ENCODE measurements at places on chromosomes 3 and 15.

- no peak for DNase-seq
These were observed 29.7 kb upstream of the KLF13 start for GRCh38 chr15:31296646-31297574.

- no peak for DNase-seq
These were observed 24.8 kb downstream of the AADAC start for GRCh38 chr3:151838574-151839312.

GRCh38 chr3:38067508-38068233 is 28.7 kb downstream of the DLEC1 start:
- DNase-seq = no peak

DNA sequence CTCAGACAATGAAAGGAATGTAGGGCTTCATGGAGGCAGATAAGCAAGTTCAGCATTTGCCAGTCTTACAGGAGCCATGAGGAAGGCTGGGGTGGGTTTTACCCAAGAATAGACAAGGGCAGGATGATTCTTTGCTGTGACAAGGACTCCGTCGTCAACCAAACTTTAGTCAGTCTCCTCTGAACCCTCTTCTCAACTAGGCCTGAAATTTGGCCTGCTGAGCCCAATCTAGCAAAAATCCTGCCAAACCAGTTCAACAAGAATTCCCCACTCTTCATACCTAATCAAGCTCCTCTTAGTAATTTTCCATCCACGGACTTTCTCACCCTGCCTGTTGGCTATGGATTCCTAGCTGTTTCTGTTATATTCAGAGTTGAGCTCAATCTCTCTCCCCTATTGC is 280.5 kb downstream of the TBL1XR1 start:
- DNase-seq = no peak

All from amygdala (tissue), 56 donors.